B cell (primary cell): ENCODE measurements at places on chromosomes 3 and 15. TPM values are rescaled to one million over a fixed set of nuclear protein-coding genes. Genes with fewer than 3 reads are reported as not detected.

DNA sequence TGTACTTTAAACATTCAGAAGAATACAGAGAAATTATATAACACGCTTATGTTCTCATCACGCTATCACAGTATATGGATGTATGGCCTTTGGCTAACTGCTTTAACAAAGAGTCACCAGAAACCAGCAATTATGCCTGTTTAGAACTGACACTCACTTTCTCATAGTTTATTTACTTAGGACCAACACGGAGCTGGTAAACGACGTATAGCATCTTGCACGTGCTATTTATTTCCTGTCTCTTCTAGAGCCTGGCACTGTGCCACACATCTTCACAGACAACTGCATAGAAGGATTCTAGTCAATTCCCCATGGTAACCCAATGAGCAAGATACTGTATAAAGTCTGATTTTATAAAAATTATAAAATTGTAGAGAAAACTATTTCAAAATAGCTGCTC, 43.6 kb downstream of the TBC1D2B start:
- DNase-seq: peak; percentile 29

DNA sequence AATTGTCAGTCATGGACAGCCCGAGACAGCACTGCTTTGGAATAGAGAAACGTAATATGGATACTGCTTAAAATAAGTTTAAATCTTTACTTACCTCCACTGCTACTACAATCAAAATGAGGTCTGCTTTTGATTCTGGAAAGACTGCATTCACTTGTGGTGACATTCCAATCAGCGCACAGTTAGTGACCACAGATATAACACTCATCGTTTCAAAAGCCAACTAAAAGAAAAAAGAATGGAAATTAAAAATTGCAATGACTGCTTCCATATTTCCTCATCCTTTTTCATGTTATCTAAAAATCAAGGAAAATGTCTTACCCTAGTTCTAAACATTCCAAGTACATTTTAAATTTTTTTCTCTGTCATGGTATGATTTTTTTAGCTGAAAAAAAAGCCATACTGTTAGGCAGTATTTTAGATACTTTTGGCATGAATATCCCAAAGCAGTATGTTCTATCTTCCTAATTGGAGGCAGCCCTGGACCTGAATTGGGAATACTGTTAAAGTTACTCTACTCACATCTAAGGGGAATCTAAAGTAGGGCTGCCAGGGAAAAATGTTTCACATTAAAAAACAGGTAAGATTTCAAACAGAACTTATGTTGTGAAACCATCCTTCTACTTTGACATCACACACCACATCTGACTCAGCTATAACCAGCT, 72.1 kb downstream of the ANO10 start:
- no peak for DNase-seq

GRCh38 chr15:66891776-66892175, 173.6 kb upstream of the SMAD3 start:
- no peak for DNase-seq

DNA sequence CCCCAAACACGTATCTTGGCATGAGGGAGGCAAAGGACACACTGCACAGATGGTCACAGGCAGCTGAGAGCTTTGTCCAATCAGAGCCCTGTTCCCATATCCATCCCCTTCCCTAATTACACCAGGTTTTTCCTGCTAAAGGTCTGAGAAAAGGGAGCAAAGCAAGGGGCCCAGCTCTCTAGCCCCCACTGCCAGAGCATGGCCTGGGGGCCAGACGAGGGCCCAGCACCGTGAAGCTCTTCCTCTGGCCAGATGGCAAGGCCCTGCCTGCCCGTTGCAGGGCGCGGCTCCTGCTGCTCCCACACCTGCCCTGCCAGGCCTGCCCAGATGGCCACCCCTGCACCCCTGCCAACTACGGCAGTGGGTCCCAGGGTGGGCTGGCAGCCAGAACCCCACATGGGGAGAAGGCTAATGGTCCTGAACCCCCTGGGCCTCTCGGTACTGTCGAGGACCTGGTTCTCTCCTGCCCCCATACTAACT, 3.2 kb downstream of the SHF start:
- no peak for DNase-seq

SGO1 gene
- total RNA-seq: 6.4 and 6.7 TPM in 2 replicates

MINAR1 gene
- 0.27 and 0.29 TPM in 2 replicates for total RNA-seq

DNA sequence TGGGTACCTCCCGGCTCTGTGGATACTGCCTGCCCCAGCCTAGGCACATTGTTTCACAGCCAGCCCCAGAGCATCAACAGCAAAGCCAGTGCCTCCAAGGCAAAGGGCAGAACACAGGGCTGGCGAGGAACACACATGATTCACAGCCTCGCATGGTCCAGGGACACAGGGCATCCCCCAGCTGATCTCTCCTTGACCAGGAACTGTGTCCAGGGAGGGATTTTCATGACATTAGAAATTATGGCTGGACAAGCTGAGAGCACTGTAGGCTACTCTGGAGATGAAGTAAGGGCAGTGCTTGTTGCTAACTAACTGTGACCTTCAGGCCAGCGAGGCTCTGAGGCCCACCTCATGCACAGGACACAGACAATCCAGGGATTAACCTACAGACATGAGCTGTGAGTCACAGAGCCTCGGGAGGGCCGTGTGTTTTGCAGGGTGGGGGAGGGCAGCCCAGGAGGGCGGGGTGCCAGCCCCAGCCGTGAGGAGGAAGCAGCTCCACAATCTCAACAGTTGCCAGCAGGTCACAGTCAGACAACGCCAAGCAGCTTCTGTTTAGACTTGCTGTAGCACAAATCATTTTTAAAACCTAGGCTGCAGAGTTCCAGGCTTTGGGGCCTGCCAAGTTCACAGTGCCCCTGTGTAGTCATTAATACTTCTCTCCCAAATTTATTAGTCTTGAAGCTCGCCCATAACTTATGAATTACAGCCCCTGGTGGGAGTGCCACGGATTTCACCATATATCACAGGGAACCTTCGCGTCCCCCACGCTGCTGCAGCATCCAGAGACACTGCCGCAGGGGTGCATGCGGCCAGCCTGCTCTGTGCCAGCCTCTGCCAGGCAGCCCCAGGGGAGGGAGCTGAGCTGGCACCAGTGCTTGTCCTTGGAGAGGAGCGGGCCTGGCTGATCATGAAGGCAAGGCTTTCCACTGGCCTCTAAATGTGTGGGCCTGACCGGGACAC, 114.7 kb downstream of the ETFA start:
- DNase-seq: no peak

ZNF80 gene
- total RNA-seq: 0.27 and 0.42 TPM in 2 replicates

- DNase-seq: no peak
Observed at GRCh38 chr3:194206320-194206719, 70.4 kb downstream of the HES1 start.

GRCh38 chr3:125062904-125063618, 7.3 kb upstream of the HEG1 start:
- no peak for DNase-seq

- no peak for DNase-seq
Observed at GRCh38 chr15:100175406-100176114, 166.2 kb downstream of the ADAMTS17 start.

DNA sequence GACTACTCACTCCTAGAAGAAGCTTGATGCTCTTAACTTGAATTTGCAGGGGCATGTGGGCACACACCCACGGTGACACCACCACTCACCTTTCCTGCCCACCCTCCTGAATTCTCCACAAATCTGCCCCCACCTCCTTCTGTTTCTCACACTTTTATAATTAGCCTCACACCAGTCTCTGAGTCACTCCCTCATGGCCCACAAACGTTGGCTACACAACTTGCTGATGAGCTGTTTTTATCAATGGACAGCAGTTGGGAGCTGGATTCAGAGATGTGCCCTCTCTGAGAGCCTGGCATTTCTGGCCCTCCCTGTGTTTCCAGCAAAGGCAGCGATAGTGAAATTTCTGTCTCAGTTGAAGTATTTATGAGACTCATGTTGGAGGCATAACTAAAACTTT, 1.3 kb downstream of the COLQ start:
- DNase-seq: no peak

- no peak for DNase-seq
Observed at GRCh38 chr3:62732183-62732904, 142.9 kb downstream of the CADPS start.

GRCh38 chr3:183430325-183430957, 2.0 kb upstream of the MCF2L2 start:
- no peak for DNase-seq

- DNase-seq: no peak
Observed at GRCh38 chr3:135887220-135887619, 78.3 kb upstream of the PPP2R3A start.

SCAP gene
- total RNA-seq: 100.0 and 113 TPM in 2 replicates

- DNase-seq: no peak
Observed at GRCh38 chr3:16400106-16400931, 113.2 kb downstream of the RFTN1 start.

DNA sequence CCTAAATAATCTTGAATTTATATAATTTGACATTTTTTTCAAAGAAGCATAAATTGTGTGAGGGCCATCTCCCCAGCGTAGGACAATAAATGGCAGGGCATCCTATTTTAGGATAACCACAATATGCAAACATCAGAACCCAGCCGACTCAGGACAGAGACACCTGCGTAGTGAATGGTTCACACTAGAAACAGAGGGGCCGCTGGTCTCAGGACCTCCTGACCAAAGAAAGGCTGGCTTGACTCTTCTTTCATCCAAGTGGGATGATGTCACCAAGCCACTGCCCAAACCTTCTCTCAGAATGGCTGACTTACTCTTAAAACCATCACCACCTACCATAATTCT, 162.1 kb downstream of the FOXP1 start:
- no peak for DNase-seq

DNA sequence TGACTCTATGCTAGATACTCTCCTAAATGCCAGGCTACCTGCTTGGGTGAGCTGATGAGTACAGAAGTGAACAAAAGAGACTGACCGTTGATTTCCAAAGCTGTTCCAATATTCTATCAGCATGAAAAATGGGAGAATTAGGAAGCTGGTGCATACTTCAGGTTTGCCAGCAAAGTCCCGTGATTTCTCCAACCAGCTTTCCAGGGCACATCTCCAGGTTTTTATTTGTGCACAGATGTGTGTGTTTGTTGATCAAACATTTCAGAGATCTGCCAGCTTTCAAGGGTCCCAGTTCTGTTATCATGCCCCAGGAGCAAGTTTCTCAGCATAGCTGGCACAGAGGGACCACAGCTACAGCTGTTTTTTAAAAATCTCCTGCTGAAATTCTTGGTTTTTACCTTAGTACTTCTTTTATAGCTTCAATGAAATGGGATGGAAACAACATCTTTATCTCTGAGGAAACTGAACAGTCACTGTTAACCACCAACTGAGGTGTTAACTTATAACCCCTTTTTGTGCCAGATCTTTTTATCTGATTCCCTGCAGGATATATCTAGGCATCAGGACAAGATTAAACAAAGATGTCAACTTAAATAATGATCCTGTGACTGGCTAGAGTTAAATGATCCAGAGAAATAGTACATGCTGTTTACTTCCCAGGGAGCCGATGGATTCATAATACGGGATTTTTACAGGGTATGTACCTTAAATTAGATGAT, 380.8 kb downstream of the GRM7 start:
- DNase-seq: no peak

DNA sequence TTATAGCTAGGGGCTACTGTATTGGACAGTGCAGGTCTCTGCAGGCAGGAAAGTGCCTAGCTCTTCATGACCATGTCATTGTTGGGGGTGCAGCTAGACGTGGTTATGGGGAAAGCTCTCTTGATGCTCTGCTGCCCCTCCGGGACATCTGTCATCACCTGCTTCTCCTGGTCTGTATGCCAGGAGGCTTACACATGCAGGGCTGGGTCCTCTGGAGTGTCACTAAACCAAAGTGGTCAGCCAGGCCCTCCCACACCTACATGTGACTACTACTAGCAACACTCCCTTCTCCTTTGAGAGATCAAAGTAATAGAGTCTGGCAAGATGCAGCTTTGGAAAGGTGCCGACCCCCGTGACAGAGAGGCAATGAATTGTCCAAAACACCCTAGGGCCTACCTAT, 98.5 kb downstream of the SST start:
- no peak for DNase-seq

DNA sequence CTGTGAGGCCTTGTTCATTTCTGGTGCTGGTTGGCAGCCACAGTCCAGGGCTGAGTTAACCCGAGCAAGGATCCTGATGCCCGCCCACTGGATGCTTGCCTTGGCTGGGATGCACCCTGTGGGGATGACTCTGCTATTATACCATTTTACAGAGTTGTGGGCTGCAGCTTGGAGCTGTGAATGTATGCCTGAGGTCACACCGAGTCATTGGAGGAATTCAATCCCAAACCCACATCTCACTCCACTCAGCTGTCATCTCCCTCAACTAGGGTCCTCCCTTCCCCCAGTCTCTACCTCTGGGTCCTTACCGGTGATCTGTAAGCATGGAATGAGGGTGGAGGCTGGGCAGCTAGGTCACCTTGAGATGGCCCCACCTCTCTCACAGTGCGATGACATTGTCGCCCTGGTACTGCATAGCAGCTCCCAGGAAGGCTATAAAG, 22.1 kb downstream of the MAPKAPK3 start:
- no peak for DNase-seq

- DNase-seq: peak; percentile 76
Observed at GRCh38 chr15:63752075-63752684, 81.6 kb downstream of the HERC1 start.

BTLA gene
- total RNA-seq: 91.6 and 101 TPM in 2 replicates

DNA sequence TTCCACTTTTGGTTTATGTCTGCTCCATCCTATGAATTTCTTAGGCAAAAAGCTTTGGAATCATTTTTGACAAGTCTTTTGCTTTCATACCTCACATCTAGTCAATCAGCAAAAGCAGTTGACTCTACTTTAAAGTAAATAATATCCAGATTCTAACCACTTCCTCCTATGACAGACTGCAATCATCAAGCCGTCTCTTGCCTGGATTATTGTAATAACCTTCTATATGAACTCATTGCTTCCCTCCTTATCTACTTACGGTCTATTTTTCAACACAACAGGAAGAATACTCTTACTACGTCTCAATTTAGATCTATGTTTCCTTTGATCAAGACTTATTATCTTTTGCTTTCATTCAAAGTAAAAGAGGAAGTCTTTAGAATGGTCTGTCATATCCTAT, 20.7 kb downstream of the CLDN1 start:
- no peak for DNase-seq

IFT80 gene
- total RNA-seq: 44.1 and 47.0 TPM in 2 replicates

DNA sequence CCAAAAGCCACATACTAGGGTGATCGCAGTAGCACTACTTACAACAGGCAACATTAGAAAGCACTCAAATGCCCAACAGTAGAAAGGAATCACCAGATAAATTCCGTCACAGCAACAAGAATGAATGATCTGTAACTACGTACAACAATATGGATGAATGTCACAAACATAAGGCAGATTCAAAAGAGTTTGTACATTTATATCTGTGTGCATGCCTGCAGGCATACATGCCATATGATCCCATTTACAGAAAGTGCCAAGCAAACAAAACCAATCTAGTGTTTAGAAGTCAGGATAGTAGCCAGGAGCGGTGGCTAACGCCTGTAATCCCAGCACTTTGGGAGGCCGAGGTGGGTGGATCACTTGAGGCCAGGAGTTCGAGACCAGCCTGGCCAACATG, 3.5 kb downstream of the IL17RB start:
- no peak for DNase-seq

GRCh38 chr3:32681811-32682210, 3.2 kb upstream of the CNOT10 start:
- no peak for DNase-seq

PDE8A gene
- 51.1 and 54.8 TPM in 2 replicates for total RNA-seq
